Activated CD4-positive, alpha-beta T cell treated with anti-CD3 and anti-CD28 coated beads for 36 hours (primary cell): ENCODE measurements at places on chromosomes 6 and 20. TPM values are rescaled to one million over a fixed set of nuclear protein-coding genes. Genes with fewer than 3 reads are reported as not detected.
A peak's percentile ranks its signal among the peaks of the same experiment; 100 is the strongest.

DNA sequence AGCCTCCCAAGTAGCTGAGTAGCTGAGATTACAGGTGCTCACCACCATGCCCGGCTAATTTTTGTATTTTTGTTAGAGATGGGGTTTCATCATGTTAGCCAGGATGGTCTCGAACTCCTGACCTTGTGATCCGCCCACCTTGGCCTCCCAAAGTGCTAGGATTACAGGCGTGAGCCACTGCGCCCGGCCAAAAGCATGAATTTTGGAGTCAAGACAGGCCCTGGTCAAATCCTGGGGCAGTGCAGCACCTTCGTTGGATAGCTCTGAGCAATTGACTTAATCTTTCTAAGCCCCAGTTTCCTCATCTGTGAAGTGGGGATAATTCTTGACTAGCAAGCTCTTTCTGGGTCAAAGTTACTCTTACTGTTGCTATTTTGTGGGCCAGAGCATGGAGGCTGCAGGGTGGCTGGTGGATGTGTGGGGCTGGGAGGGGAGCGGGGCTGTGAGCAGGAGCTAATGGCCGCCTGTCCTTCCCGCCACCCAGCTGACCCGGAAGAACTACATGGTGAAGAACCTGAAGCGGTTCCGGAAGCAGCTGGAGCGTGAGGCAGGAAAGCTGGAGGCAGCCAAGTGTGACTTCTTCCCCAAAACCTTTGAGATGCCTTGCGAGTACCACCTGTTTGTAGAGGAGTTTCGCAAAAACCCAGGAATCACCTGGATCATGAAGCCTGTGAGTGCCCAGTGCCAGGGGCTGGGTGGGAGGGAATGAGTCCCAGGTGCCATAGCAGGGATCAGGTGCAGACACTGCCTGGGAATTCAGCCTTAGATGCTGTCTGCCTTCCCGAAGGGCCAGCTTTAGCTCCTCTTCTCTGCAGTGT, 39.0 kb downstream of the TTLL9 start:
- H3K36me3 ChIP-seq = no peaks in the 10 kb centered on the region
- DNase-seq = no peak
- no peaks in the 10 kb centered on the region for H3K4me1 ChIP-seq

KCNG1 gene
- total RNA-seq = 2.5 TPM

IP6K3 gene
- total RNA-seq = not detected

- H3K36me3 ChIP-seq = no peaks in the 10 kb centered on the region
- DNase-seq = no peak
- H3K27me3 ChIP-seq = peaks cover 5% of the 10 kb centered on the region
- no peak overlapping the region for H3K4me3 ChIP-seq
- H3K27ac ChIP-seq = no peak overlapping the region
- no peaks in the 10 kb centered on the region for H3K4me1 ChIP-seq
These were observed 81.9 kb downstream of the SIM1 start for GRCh38 chr6:100382767-100383195.

DNA sequence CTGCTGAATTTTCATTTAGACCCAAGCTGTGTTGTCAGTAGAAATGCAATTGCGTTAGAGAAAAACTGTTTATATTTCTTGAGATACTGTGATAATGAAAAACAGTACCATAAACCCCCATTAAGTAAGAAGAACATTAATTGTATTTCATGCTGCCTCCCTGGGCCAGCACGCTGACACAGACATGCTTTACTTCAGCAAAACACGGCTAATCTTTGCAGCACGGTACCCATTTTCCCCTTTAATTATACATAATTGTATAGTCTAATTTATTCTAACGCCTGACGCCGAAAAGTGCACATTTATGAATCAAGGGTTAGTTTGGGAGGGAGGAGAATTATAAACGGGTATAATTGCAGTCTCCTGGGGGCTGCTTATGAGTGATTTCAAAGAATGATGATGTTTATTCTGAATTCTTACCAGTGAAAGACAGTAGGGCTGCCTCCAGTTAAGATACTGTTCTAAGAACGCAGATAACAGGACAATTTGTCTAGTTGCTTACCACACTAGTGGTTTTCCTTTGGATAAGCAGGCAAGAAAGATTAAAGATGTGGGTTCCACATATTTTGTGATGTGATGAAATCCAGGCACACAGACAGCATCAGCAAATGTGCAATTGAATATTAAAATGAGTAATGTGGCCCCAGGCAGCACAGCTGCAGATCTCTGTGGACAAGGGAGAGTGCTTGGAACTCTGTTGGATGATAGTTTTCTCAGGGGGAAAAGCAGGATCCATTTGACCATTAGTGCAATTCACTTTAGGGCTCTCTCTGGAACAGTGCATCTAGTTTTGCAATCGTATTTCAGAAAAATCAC, 4.7 kb upstream of the SULF2 start:
- no peak overlapping the region for H3K4me3 ChIP-seq
- peaks cover 32% of the 10 kb centered on the region for H3K27me3 ChIP-seq

DNA sequence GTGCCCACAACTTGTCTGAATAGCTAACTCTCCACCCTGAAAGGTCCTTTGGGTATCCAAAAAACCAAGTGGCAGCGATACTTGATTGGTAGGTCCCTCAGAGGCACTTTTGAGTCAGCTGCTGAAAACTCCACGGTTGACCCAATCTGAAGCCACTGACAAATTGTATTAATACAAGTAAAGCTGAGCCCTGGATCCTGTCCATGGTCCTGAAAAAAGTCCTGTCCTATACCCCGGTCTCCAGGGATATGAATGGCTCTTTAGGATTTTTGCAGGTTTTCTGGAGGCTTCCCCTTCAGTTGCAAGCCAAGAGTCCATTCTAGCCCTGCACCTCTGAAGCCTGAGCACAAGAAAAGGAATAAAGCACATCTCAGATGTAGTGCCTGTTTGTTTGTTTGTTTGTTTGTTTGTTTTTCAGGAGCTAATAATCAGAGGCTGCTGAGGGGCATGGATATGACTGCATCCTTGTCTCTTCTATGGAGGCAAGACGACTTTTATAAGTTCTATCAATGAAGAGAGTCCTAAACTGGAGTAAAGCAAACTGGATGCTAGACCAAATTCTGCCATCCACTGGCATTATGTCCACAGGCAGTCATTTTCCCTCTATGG, 1.7 kb upstream of the SLC12A5 start:
- H3K36me3 ChIP-seq = no peaks in the 10 kb centered on the region
- no peak overlapping the region for H3K27ac ChIP-seq
- peak; percentile 45 for DNase-seq
- H3K4me1 ChIP-seq = peaks cover 6% of the 10 kb centered on the region
- H3K27me3 ChIP-seq = peaks cover 41% of the 10 kb centered on the region
- H3K4me3 ChIP-seq = no peak overlapping the region

DNA sequence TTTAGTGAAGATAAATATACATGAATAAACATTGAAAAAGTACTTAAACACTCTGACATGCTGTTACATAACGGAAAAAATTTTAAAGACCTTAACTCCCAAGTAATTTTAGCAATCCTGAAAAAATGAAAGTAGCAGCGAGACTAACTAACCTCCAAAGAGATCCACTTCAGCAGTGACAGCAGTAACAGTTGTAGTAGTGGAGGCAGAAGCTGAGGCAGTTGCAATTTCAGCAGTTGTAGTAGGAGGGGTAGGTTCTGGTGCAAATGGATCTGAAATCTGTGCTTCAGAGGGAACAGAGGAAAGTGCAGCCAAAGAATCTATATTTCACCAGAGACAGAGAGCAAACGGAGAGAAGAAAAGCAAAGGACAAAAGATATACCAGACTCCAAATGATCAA, 88.8 kb downstream of the PRSS35 start:
- H3K4me1 ChIP-seq = no peaks in the 10 kb centered on the region
- no peak overlapping the region for H3K4me3 ChIP-seq
- no peaks in the 10 kb centered on the region for H3K36me3 ChIP-seq
- H3K27ac ChIP-seq = no peak overlapping the region
- no peaks in the 10 kb centered on the region for H3K27me3 ChIP-seq
- DNase-seq = no peak

DNA sequence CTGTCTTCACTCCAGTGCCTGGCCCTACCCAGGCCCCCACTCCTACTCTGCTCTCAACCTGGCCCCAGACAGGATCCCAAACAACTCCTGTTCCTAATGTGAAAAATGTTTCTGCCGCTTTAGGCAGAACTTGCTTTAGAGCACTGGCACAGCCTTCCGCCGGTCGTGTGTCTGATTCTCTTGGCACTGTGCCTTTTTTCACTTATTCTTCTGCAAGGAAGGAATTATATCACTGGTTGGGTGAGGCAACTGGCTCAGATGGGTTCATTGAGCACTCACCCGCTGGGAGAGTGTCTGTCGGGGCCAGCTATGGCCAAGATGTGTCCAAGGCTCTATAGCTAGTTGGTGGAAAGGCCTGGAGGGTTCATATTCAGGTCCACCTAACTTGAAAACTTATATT, 33.6 kb upstream of the HLA-A start:
- DNase-seq = no peak
- peaks cover 21% of the 10 kb centered on the region for H3K27me3 ChIP-seq
- H3K4me1 ChIP-seq = peaks cover 13% of the 10 kb centered on the region
- no peak overlapping the region for H3K4me3 ChIP-seq
- H3K36me3 ChIP-seq = no peaks in the 10 kb centered on the region

DNA sequence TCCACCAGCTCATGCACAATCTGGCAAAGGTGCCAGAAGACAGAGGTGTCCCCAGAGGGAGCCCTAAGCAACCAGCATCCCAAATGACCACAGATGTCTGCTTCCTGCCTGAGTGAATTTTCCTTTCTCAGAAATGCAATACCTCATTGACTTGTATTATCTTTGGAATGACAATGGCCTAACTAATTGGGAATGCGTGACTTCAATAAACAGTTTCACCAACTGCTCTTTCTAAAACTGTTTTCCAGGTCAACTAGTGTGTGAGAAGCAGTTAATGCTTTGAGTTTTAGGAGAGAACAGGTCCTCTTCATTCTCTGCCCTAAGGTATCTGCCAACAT, 108.9 kb upstream of the SNX9 start:
- DNase-seq = no peak
- no peak overlapping the region for H3K4me3 ChIP-seq
- H3K4me1 ChIP-seq = no peaks in the 10 kb centered on the region
- no peak overlapping the region for H3K27ac ChIP-seq
